Gastrocnemius medialis (tissue), 4 donors: ENCODE measurements at places on chromosomes 16 and 17.

- H3K4me3 ChIP-seq, result no peak overlapping the region
- DNase-seq, result no peak
- peaks cover 9% of the 10 kb centered on the region for H3K4me1 ChIP-seq
Measured at GRCh38 chr16:67645397-67646121, 615 bp downstream of the CARMIL2 start.

GRCh38 chr16:73703891-73704290, 592.7 kb upstream of the PSMD7 start:
- DNase-seq, result no peak
- no peaks in the 10 kb centered on the region for H3K4me1 ChIP-seq
- no peak overlapping the region for H3K27ac ChIP-seq
- no peaks in the 10 kb centered on the region for H3K36me3 ChIP-seq
- no peak overlapping the region for H3K4me3 ChIP-seq

DNA sequence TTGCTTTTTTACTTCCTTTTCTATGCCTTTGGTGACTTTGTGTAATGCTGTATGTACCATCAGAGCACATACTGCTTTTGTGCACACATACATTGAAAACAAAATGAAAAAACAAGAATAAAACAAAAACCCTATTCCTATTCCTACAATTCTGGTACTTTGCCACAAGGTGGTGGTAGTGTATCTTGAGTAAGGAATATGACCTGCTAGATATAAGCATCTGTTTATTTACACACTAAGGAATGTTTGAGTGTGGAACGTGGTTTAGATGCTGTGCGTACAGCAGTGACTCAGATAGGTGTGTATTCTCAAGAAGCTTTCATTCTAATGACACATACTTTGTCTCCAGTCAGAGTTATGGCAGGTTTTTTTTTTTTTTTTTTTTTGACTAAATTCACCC, 606.2 kb downstream of the WWOX start:
- no peak for DNase-seq
- H3K27me3 ChIP-seq, result no peaks in the 10 kb centered on the region
- H3K27ac ChIP-seq, result no peak overlapping the region

- no peak overlapping the region for H3K4me3 ChIP-seq
- H3K27me3 ChIP-seq, result no peaks in the 10 kb centered on the region
- peaks cover 5% of the 10 kb centered on the region for H3K4me1 ChIP-seq
- no peak overlapping the region for H3K27ac ChIP-seq
- H3K36me3 ChIP-seq, result no peaks in the 10 kb centered on the region
Measured at GRCh38 chr17:39115135-39115534, 36.3 kb downstream of the PLXDC1 start.
